T-helper 1 cell (primary cell): ENCODE measurements at places on chromosomes 11 and 22.

DNA sequence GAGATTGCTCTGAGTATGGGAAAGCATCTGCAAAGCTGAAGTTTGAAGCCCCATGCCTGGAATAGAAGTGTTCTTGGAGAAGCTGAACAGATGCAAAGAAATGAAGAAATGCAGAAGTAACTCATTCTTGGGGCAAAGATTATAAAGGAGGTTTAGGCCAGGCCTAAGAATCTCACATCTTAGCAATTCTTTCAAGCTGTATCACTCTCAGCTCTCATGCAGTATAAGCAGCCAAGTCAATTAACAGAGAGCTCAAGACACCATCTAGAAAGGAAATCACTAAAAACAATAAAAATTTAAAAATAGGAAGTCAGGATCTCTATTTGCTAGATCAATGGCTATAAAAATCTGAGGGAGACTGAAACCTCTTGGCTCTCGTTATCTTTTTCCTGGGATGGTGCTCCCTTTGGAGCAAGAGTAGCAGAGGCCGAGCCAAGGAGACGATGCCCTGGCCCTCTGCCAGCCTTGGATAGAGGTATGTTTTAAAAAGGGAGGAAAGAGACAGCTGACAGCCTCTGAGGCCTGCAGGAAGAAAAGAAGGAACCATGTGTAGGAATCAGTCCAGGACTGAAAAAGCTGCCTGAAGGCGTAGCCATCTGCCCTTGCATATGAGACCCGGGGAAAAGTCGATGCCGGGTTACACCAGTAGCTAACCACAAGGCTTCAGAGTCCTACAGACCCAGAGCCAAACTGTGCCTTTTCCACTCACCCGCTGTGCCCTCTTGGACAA, 229.8 kb downstream of the BLID start:
- no peak for DNase-seq

DNA sequence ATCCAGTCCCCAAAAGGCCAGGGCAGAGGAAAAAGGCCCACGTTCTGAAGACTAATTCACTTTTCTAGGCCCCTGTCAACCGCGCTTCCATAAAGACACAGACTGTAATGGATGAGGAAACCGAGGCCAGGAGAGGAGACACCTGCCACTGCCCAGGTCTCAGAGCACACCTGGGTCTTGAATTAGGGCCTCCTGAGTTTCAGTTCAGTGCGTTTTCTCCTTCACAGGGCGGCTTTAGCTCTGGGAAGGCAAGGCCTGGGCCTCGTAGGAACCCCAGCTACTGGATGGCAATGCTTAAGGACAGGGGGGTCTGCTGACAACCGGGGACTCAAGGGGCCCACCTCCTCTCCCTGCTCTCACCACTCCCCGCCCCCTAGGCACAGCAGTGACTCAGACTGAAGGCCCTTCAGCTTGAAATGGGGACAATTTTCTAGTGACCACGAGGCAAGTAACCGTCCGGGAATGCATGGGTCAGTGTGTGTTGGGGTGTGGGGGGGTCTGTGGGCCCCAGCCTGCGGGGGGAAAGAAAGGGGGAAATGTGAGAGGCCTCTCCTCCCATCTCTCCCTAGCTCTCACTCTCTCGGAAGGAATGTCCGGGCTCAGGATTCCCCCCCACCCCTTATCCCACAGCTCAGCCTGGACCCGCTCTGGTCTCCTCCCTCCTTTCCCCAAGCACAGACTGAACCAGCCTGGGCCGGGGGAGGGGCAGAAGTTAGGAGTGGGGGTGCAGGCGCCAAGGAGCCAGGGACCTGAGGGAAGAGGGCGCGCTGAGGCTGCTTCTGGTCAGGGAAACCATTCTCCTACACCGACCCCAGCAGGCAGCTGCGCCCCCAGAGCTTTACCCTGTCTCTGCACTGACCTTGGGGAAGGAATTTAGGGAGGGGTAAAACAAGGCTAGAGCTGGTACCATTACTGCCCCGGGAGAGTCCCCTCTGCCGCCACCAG, 17.2 kb downstream of the CREB3L1 start:
- no peak for DNase-seq

GRCh38 chr11:61917334-61918109, at the start of gene RAB3IL1:
RAB3IL1 (minus strand) TSS chr11:61917566; CDS start chr11:61917367, 199 bp downstream.
- no peak for DNase-seq

GRCh38 chr11:128590587-128590986, 3.2 kb upstream of the ETS1 start:
- no peak for DNase-seq

GRCh38 chr22:37916311-37916710, 10.2 kb downstream of the MICALL1 start:
- DNase-seq = no peak

DNA sequence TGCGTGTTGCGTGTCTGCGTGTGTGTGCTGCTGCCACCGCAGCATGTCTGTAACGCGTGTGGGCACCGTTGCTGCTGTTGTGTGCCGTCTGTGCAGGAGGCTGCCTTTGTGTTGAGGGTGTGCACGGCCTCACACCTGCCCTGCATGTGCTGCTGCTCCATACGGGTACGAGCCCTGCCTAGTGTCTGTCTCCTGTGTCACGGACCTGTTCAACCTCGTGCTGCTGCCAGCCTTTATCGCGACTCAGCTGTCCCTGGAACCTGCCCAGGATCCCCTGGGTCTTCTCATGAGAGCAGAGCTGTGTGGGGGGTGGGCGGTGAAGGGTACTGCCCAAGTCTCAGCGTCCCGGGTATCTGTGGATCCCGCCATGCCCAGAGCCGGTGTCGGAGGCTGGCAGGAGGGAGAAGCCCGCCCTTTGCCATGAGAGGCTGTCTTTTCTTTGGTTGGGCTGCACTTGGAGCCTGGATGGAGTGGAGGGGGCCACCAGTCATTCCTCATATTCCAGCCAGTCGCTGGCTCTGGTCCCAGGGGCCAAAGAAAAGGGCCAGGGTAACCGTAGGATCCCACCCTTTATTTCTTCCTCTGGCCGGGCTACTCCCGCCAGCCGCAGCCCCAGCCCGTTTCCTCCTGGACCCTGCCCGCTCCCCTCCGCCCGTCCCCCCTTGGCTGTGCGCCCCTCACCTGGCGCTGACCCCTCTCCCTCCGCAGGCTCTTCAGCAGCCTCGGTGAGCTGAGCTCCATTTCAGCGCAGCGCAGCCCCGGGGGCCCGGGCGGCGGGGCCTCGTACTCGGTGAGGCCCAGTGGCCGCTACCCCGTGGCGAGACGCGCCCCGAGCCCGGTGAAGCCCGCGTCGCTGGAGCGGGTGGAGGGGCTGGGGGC, 7.8 kb upstream of the ACR start:
- DNase-seq = no peak

- no peak for DNase-seq
Measured at GRCh38 chr11:114562166-114562916, 2.7 kb upstream of the NXPE1 start.

GRCh38 chr11:76228875-76229149, 22.5 kb upstream of the WNT11 start:
- DNase-seq = no peak
